MV-4-11 (cell line): ENCODE measurements at places on chromosomes 5 and 9.
A peak's percentile ranks its signal among the peaks of the same experiment; 100 is the strongest.

GRCh38 chr5:109038209-109038840 is 290.6 kb downstream of the FER start:
- no peak for DNase-seq

DNA sequence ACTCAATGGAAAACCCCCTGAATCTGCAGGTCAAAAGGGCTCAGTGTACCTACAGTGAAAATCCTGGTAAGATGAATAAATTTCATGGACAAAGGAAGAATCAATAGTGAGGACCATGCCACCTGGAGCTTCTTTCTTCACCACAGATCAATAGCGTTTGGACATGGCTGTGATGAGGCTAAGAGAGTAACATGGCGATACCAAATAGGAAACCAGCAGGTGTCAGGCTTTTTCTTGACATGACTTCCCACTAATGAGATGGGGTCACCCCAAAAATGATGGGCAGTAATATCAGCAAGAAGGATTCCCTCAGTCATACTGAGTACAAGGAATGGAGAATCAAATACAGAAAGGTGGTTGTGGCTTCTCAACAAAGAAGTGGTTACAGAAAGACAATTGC is 208.5 kb upstream of the PLPPR1 start:
- no peak for DNase-seq

DNA sequence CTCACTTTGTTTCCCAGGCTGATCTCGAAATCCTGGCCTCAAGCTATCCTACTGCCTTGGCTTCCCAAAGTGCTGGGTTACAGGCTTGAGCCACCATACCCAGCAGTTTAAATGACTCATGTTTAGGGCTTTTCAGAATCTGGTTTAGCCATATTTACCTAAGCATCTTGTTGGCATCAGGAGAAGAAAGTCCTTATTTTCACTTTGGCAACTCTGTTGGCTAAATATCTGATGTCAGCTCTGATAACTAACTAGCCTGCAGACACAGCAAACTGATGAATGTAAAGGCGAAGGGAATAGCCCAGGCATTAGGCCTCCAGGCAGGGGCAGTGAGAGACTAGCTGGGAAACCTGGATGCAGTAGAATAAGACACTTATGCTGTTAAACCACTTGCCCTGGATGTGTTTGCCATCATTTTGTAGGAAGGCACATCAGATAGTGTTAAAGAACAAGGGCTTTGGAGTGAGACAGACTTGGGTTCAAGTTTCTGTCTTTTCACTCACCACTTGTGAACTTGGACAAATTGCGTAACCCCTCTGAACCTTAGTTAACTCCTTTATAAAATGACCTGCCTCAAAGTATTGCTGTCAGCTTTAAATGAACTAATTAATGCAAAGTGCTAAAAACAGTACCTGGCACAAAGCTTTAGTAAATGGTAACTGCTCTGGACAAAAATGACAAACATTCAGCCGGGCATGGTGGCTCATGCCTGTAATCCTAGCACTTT is 34.7 kb upstream of the GARNL3 start:
- DNase-seq = no peak

GRCh38 chr5:80161165-80161564 is 94.7 kb downstream of the SERINC5 start:
- no peak for DNase-seq

DNA sequence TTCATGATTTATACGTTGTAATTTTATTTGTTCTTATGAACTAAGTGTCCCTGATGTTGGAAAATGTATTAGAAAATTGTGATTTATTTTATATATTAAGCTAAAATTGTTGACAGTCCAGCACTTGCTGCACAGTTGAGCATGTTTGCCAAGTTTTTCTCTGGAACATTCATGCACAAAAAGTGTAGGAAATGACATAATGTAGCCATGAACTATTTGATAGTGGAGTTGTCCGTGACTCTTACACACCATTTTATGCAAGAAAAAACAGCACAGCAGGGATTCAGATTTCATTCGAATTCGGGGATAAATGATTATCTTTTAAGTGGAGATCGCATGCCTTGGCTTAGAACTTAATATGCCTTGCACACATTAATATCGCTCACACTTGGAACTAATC is 708.6 kb upstream of the WWC1 start:
- DNase-seq = no peak

- no peak for DNase-seq
Observed at GRCh38 chr5:111782216-111782615, 25.2 kb upstream of the NREP start.

GRCh38 chr9:106038266-106039001 is 344.1 kb downstream of the TMEM38B start:
- DNase-seq = no peak

GRCh38 chr5:17118631-17119030 is 98.8 kb upstream of the BASP1 start:
- peak; percentile 100 for DNase-seq

DNA sequence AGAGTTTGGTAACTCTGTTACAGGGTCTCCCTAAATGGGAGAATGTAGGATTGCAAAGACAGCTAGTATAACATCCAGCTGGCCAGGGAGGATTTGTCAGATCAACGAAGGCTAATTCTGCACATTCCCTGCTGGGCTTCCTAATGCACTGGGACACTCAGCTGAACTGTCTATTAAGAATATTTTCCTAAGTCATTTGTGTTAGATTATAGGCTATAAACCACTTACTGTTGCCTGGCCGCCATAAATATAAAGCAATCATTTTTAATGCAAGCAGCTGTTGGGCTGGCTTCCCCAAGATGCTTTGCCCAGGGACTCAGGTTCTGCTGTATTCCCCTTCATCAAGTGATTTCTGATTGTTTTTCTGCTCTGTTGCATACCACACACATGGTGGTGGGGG is 35.3 kb upstream of the SLIT3 start:
- no peak for DNase-seq

DNA sequence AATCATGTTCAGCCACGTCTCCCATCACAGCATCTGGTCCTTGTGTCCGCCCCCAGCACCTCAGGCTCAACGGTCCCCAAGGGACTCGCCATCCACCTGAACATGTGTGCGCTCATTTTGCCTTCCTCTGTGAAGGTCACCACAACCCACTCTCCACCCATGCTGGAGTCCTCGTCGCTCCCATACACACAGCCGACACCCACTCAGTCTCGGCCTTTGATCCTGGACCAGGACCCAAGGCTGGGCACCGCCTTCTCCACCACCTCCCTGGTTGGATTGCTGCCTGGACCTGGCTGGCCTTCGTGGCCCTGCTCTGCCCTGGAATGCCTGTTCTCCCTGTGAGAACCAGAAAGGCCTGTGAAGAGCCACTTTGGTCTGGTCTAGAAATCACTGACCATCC is 60.3 kb downstream of the UBE2QL1 start:
- no peak for DNase-seq

DNA sequence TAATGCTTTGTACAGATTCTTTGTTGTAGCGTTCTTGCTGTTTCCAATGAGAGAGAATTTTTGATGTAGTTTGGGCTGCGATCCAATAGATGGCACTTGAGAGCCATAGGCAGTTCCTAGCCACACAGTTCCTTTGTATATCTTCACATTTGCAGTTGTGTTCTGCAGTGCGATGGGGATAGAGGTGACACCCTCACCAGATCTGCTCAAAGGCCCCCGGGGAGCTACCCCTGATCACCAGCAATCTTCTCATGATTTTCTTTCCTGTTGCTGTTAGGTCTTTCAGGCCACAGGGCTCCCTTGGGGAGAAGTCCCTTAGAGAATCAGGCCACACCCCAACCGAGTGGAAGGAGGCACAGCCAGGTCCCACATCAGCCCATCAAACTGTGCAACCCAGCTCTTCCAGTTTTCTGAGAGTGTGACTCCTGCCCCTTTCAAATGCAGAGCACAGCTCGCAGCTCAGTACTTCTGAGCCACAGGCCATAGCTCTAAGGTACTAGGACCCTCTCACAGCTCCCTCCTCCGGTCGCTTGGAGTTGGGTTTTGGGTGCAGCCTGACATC is 353.7 kb downstream of the SLCO4C1 start:
- DNase-seq = peak; percentile 36

GRCh38 chr5:73966451-73966850 is 340.5 kb downstream of the ARHGEF28 start:
- DNase-seq = no peak

DNA sequence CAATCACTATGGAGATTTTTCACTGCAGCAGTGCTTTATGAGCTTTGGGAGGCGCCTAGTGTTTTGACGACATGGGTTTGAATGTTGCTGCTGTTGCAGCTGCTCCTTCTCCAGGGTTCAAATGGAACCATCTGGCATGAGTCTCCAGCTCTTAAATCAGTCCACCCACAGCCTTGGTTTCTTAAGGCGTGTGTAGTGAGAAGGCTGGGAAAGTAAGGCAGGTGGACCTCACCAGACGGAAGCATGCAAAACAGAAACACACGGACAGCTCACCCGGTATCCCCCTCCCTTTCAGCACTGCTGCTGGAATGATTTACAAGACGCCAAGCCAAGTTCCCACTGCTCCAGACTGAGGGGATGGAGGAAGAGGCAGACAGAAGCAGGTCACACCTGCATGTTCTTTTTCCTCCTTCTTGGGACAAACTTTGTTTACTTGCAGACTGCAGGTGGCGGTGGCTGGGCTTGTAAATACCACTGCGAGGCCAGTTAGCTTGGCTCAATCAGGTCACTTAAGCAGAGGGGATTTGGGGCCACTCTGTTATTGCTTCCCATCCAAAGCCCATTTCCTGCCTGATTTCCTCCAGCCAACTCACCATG is 47.4 kb downstream of the ADAM19 start:
- DNase-seq = no peak

DNA sequence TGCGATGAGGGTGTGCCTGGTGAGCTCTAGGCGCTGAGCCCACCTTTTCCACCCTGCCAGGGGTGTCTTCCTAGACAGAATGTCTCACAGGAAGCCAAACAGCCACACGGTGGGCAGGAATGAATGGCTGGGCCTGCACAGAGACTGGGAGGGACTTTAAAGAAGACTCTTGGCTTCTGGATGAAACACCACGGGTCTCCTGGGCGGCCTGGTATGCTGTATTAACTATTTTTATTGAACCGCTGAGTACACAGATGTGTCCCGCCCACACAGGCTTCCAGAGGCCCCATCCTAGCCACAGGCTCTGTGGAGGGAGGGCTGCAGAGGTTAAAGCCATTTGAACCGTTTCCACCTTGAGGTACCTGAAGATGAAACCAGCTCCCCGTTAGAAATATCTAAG is 115.2 kb upstream of the CXCL14 start:
- no peak for DNase-seq

GRCh38 chr5:108650997-108651396 is 96.7 kb upstream of the FER start:
- DNase-seq = no peak

DNA sequence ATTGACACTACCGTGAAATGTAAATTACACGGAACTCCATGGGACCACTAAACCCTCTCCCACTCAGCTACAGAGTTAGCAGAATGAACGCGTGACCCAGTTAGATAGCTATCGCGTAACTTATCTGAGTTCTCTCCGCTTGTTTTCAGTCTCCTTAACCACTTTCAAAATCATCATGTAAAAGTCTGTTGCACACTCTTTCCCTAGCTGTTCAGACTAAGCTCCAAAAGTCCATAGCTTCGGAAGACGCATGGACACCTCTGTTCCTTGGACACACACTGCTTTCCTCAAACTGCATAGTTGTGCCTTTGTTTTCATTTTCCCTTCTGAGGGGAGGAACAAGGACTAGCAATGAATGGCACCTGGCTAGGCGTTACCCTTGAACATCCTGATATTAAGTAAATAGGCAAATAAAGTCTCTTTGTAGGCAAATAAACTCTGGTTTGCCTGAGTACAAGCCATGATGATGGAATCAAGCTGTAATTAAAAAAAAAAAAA is 83.3 kb downstream of the DAPK1 start:
- DNase-seq = no peak

GRCh38 chr9:21543187-21543586 is 61.1 kb upstream of the IFNE start:
- DNase-seq = no peak

- DNase-seq = no peak
Observed at GRCh38 chr5:176891331-176891958, 7.7 kb downstream of the HK3 start.

GRCh38 chr5:150999704-151000442 is 20.5 kb upstream of the GPX3 start:
- no peak for DNase-seq

GRCh38 chr9:37105234-37105633 is 15.1 kb upstream of the ZCCHC7 start:
- DNase-seq = no peak

DNA sequence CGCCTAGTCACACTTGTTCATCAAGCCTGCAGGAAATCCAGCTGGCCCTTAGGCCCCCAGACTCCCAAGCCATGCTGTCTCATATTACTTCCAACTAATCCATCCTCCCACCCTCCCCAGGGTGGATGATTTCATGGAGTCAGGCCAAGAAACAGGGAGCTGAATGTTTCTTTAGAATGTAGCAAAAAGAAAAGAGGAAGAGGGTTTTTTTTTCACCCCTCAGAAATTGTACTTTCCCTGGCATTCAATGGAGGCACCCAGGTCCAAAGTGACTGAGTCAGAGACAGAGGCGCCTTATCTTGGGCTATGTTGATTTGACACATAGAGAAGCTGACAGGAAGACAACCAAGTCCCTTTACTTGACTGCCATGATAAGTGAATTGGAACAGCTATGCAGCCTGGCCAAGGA is 260.2 kb upstream of the NR4A3 start:
- DNase-seq = peak; percentile 52

- DNase-seq = no peak
Observed at GRCh38 chr5:170750791-170751190, 32.7 kb upstream of the GABRP start.

- DNase-seq = no peak
Observed at GRCh38 chr9:132163457-132163875, 1.6 kb downstream of the NTNG2 start.

- DNase-seq = no peak
Observed at GRCh38 chr5:73007051-73007450, 51.2 kb downstream of the FCHO2 start.

GRCh38 chr5:169574134-169574646 is 9.4 kb upstream of the SPDL1 start:
- DNase-seq = no peak

- DNase-seq = no peak
Observed at GRCh38 chr5:59795141-59795540, 98.4 kb downstream of the PDE4D start.

GRCh38 chr5:163005949-163006348 is 431.4 kb upstream of the CCNG1 start:
- DNase-seq = no peak

DNA sequence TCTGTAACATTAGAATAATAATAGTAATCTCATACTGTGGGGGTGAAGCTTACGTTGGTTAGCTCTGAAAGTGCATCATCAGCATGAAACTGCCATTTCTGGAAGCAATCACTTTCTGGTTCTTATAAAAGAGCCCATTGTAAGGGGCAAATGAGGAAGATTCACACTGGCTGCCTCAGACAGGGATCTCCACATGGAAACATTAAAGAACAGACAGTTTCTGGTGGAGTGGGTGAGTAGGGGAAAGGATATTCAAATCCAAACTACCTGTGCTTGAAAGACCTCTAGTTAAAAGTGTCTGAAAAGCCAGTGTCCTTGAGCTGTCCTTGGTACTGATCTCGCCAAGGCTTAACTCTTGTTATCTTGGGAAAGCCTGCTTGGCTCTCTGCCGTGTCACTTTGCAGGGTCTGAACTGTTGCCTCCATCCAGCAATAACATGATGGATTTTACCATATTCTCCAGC is 19.1 kb upstream of the SLC31A2 start:
- DNase-seq = peak; percentile 24

GRCh38 chr5:141493500-141494422 is 4.9 kb downstream of the PCDHGC5 start:
- no peak for DNase-seq
